ENCODE measurements at places on chromosomes 3 and 15.

DNA sequence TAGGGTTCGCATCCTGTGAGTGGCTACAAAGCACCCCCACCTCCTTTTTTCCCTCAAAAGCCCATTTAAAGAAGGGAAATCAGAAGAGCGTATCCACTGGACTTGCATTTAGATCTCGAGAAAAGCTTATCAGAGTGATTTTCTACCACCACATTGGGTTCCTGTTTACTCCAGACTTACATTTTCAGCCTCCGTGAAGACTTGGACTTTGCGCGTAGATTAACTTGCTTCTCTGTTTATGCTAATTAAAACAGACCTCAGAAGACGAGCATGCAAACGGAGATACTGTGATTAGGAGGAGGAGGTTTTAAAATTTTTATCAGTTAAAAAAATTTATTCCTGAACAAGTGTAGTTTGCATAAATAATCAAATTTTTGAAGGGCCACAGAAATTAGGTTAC is 115.7 kb downstream of the AKAP13 start:
- DNase-seq: no peak

- DNase-seq: no peak
These were observed at the start of gene ITIH4 for GRCh38 chr3:52830535-52831258. Gene ITIH4, minus strand, starts transcription at chr3:52830672. Its CDS starts 30 bp downstream, at chr3:52830642.

DNA sequence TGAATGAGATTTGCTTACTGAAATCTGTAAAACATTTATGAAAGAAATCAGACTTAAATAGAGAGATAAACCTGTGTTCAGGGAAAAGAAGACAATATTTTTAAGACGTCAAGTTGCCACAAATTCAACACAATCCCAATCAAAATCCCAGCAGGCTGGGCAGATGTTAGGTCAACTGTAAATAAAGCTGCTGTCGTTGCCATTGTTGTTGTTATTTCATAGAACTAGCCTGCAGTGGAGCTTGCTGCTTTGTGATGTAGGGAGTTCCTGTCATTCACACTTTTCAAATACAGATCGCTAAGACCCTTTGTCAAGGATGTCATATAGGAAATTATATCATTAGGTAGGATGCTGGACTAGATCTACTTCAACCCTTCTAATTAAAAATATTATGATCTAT is 123.1 kb downstream of the NEO1 start:
- no peak for DNase-seq

- DNase-seq: no peak
These were observed 63.7 kb downstream of the ATP8B4 start for GRCh38 chr15:50055332-50055731.

GRCh38 chr3:127121885-127122284 is 71.0 kb upstream of the PRR23E start:
- DNase-seq: no peak

- DNase-seq: no peak
These were observed 123.6 kb upstream of the PFN2 start for GRCh38 chr3:150094150-150094933.

DNA sequence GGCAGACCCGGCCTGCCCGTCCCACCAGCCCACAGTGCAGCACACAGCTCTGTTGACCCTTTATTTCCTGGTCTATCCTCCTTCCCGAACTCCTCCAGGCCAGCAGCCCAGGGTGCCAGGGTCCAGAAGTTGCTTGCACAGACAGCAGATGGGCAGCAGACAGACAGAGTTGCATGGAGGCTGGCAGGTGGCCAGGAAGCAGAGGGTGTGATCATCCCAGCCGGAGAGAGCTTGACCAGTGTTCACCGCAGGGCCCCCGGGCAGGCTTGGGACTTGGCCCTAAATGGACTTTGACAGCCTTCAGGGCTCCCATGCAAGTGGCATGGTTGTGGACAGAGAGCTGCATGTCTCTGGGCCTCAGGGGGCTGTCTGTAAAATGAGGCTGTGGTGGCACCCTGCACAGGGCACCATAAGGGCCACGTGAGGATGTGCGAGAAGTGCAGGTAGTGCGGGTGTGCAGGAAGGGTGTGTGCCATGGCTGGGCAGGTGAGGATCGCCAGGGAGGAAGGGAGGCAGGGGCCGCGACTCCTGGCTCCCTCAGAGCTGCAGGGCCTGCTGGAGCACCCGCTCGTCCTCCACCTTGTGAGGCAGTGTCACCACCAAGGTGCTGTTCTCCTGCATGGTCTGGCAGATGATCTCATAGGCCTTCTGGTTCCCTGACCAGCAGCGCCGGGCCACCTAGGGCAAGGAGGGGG is 6.3 kb upstream of the ZXDC start:
- no peak for DNase-seq

- DNase-seq: no peak
These were observed 23.6 kb upstream of the MYLK start for GRCh38 chr3:123907720-123908119.

- no peak for DNase-seq
These were observed 642.6 kb downstream of the SQOR start for GRCh38 chr15:46277451-46277850.

DNA sequence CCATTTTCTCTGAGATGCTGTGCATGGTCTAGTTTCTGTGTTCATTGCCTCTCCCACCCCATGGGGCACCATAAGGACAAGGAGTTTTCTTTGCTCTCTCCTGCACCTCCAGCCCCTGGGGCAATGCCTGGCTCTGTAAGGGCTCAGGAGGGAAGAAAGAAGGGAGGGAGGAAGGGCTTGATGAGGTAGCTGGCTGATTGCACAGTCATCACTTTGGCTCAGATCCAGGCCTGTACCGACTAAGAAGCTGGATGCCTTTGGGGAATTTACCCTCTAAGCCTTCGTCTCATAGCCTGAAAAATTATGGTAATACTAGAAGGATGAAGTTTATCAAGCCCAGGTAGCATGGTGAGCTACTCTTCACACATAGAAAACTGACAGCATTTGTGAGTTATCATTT is 382.9 kb downstream of the GABRG3 start:
- no peak for DNase-seq

DNA sequence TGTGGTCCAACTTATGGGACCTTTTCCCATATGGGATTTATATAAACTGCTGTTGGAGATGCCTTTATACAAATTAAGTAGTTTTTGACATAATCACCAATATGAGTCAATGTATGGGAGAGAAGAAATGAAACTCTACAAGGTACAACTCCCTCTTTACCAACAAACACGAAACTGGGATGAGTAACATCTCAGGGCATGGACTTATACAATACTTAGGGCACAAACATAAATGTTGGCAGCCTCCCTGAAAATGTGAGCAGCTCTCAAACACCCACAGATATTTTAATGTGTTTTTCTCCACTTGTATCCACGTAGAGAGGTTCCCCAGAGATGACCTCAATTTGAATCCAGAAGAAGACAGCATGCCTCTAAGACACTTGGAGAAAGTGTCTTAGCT is 161.6 kb downstream of the MAGI1 start:
- no peak for DNase-seq

- no peak for DNase-seq
These were observed 48.0 kb downstream of the EHHADH start for GRCh38 chr3:185205865-185206264.

- no peak for DNase-seq
These were observed 122.6 kb upstream of the SLC6A11 start for GRCh38 chr3:10693457-10693856.

All from neural crest cell (in vitro differentiated cells).